ENCODE measurements at places on chromosomes 7 and 10. TPM values are rescaled to one million over a fixed set of nuclear protein-coding genes. Genes with fewer than 3 reads are reported as not detected.

DNA sequence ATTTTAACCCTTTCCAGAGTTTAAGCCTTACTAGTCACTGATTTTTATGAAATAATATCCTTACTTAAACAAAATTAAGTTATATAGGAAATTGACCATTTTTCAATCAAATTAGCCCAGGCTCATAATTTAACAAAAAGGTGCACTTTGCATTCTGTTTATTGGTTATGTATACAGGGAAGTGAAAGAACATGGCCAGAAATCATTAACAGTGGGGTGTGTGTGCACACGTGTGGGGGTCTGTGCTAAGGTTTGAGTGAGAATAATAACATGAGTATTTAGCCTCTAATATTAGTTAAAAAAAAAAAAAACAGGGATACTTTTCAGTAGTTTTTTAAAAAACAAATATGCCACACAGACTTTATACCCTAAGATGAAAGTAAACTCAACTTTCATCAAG, 510.5 kb upstream of the PFKP start:
- DNase-seq: no peak

DNA sequence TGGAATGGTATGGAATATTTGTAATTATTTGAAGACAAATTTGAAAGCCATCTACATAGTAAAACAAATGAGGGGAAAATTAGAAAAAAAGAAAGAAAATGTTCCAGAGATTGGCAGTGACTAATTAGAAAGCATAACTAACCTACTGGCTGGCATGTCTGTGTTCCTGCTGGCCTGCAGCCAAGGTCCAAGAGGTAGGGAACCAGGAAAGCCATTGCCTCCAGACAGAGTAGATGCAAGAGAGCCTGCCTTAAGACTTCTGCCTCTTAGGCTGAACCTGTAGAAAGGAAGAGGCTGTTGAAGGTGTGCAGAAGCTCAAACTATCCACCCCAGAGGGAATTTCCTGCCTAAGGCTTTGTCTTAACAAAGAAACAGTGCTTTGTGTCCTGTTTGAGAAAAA, 982.0 kb downstream of the SORCS1 start:
- DNase-seq: no peak

DNA sequence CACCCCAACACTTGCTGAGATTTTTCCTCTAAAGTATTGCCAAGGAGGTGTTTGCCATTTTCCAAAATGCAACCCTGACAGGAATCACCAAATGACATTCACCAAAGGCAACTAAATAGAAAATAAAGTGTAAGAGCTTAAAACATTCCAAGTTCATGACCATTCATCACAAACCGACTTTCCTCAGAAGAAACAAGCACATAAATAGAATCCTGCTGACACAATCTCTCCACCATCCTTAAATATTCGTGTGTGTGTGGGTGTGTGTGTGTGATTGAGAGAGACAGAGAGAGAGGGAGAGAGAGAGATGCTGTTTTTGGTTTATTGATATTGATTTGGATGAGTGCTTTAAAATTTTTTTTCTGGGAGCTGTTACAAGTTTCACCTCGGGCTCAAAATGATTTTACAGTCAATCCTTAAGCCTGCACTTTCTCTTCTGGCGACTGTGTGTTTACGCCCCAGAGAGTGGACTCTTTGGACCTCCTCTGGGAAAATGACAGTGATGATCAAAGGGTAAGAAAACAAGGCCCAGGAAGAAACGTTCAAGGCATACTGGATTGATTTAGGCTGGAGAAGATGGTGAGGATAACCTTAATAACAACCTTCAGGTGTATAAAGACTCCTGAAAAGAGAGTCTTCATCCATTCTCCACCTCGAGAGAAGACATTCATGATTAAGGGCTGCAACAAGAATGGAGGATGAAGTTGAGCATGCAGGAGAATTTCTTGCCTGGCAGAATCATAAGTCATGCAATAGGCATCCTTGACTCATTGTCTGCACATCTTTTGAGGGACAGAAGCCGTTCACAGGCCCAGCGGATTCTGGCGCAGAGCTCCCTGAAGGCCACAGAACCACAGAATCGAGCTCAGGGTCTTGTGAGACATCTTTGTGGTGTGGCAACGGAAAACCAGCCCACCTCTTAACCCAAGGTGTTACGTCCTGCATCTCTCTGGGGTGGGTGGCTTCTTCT, 104.4 kb upstream of the FGFR2 start:
- DNase-seq: no peak

GRCh38 chr7:142478479-142479220, 220.8 kb upstream of the PRSS58 start:
- DNase-seq: peak; percentile 56

- DNase-seq: peak; percentile 39
Observed at GRCh38 chr7:49852619-49853462, 79.4 kb downstream of the VWC2 start.

GRCh38 chr7:2680792-2681490, 7.1 kb upstream of the AMZ1 start:
- DNase-seq: peak; percentile 79

DNA sequence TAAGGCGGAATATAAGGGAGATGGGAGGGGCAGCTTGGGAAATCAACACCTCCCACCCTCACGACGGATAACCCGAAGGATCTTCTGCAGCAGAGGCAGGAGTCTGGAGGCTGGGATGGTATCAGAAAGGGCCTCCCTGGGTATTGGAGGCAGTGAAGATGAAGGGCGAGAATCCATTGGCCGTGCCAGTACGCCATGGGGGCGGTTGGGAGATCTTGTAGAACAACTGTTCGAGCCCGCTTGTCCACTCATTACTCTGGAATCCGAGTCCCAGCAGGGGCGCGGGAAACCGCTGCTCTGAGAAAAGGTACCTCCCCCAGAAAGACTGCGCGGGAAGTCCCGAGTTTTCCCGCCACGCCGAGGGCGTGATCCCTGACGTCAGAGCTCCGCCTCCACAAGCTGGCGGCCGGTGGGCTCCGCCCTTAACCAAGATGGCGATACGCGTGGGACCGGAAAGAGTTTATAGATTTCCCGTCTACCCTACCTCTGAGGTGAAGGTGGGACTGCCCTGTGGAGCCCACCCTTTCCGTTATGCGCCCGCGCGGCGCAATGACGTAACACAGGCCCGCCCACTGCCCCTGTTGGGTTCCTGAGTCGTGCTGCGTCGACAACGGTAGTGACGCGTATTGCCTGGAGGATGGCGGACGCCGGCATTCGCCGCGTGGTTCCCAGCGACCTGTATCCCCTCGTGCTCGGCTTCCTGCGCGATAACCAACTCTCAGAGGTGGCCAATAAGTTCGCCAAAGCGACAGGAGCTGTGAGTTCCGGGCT, at the start of gene NOLC1:
NOLC1 (plus strand) TSS at position 616 of the 771 bp plus-strand sequence; CDS start at position 638, 22 bp downstream.
- DNase-seq: peak; percentile 100

PON3 gene
- total RNA-seq: not detected

TMEM72 gene
- not detected for total RNA-seq

RPEL1 gene
- not detected for total RNA-seq

SORCS1 gene
- total RNA-seq: not detected

FOXI2 gene
- total RNA-seq: not detected

HMX2 gene
- total RNA-seq: 0.18 TPM

CDHR3 gene
- 0.93 TPM for total RNA-seq

CYP2E1 gene
- 0.25 TPM for total RNA-seq

Data from activated CD4-positive, alpha-beta T cell treated with anti-CD3 and anti-CD28 coated beads for 36 hours (primary cell).